ENCODE measurements at places on chromosomes 2 and 18.
A peak's percentile ranks its signal among the peaks of the same experiment; 100 is the strongest.

DNA sequence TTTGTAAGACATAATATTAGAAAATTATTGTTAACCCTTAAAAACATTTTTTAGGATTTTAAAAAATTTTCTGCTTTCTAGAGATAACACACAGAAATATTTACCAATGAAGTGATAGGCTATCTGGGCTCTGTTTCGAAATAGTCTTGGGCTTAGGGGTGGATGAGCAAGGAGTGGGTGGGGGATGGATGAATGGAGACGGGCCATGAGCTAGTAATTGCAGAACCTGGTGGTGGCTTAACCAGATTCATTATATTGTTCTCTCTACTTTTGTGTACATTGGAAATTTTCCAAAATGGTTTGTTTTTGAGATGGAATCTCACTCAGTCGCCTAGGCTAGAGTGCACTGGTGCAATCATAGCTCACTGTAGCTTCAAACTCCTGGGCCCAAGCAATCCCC is 89.6 kb downstream of the TCF7L1 start:
- DNase-seq = no peak

- DNase-seq = no peak
Observed at GRCh38 chr18:50935493-50936191, 32.2 kb upstream of the ELAC1 start.

DNA sequence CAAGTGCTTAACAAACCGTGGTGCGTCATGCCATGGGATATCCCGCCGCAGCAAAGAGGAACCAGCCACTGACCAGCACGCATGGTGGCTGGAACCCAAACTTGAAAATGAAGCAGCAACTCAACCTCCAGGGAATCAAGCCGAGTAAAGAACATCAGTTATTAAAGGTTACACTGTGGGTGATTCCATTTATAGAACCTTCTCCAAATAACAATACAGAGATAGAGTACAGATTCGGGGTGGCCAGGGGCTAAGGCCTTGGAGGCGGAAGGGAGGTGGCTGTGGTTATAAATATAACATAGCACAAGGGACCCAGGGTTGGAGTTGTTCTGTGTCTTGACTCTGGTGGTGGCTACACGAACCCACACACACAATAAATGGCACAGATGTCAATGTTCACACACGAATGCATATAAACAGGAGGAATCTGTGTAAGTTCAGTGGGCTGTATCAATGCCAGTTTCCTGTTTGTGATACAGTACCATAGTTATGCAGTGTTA is 123.1 kb downstream of the EIPR1 start:
- no peak for DNase-seq

DNA sequence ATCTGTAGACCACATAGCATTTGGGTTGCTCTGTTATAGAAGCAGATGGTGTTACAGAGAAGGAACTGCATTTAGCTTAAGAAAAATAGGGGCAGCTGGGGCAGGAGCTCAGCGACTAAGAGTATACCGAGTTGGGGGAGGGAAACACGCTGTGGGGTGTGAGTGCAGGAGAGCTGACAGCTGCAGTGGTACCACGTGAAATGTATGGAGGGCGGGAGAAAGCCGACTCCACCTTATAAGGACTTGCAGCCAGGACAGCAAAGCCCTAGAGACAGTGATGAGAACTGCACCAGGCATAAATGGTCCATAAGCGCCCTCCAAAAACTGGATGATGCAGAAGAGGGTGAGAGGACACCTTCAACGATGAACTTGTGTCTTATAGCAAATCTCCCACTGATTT is 237.6 kb downstream of the PRKCE start:
- peak; percentile 69 for DNase-seq

GRCh38 chr2:198660501-198660900 is 797.2 kb downstream of the SATB2 start:
- DNase-seq = no peak

- DNase-seq = no peak
Observed at GRCh38 chr18:74976331-74976909, 232.5 kb downstream of the PTGR3 start.

DNA sequence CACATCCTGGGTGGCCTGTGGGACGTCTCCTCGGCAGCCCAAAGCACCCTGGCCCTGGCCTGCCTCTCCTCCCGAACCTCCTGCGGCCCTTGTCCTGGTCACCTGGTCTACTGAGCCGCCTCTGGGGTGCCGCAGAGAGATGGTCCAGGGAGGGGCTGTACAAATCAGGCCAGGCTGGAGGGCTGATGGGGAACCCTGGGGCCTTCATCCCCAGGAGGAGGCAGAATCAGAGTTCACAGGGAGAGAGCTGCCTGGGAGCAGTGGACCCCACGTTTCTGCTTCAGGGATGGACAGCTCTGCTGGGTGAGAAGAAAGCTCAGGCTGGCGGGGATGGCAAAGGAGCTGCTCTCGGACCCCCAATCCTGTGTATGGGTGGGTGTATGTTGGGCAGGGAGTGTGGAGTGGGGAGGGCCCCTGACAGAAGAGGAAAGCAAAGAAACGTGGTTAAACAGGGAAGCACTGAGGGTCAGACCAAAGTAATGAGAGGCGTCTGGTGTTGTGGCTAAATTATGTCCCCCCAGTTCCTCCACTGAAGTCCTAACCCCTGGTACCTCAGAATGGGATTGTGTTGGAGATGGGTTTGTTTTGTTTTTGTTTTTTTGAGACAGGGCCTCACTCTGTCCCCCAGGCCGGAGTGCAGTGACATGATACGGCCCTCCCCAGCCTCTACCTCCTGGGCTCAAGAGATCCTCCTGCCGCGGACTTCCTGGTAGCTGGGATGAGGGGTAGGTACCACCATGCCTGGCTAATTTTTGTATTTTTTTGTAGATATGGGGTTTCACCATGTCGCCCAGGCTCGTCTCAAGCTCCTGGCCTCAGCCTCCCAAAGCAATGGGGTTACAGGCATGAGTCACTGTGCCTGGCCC is 73.4 kb upstream of the SMAD7 start:
- DNase-seq = no peak

GRCh38 chr2:26645762-26646161 is 4.6 kb upstream of the CIB4 start:
- DNase-seq = no peak

Measured in femur (tissue), 1 donor.